ENCODE measurements at places on chromosomes 16 and 17.

DNA sequence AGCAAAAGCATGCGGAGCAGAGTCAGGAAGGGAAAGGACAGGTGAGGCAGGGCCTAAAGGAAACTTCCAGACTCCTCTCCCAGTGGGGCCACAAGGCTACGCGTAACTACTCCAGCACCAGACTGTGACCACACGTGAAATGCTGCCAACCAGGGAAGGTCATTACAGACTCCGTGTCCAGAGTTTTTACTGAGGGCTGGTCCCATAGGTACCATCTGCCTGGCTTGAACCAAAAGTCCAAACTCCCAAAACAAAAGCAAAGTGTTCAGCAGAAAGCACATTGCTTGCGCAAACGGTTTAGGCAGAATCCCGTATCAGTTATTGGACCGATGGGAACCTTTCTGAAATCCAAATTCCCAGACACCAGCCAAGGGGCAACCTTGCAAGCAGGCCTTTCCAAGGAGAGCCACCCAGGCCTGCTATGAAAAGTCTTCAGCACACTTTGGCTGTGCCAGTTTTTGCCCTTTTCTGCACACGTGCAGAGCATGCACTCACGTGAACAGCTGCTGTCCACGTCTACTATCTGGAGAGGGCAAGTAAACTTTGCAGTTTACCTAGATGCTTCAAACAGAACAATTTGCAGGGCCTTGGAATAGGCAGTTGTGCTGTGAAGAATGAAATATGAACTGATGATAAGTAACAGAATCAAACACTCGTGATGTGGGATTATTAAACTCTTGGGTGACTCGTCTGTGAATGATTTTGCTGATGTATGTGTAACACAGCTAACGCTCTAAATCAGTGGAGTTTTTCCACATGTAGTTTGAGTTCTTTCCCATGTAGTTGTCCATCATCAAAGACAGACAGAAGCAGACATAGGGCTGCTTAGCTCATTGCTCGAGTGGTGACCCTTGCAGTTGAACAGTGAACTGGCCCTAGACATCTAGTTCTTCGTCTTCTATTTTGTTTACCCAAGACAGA is 58.1 kb upstream of the CRISPLD2 start:
- DNase-seq, result no peak

GRCh38 chr16:16021988-16022682 is 72.7 kb downstream of the ABCC1 start:
- no peak for DNase-seq

GRCh38 chr17:41957031-41957868 is 9.3 kb upstream of the CNP start:
- no peak for DNase-seq

- no peak for DNase-seq
These were observed 17.7 kb downstream of the TCF25 start for GRCh38 chr16:89890886-89891657.

GRCh38 chr17:29292071-29292991 is 1.6 kb downstream of the NUFIP2 start:
- DNase-seq, result no peak

GRCh38 chr17:7382901-7383300 is 2.0 kb downstream of the TNK1 start:
- DNase-seq, result no peak

GRCh38 chr17:74635418-74635817 is 11.9 kb upstream of the CD300E start:
- no peak for DNase-seq

GRCh38 chr17:40034426-40035161 is 19.4 kb downstream of the CSF3 start:
- DNase-seq, result no peak

DNA sequence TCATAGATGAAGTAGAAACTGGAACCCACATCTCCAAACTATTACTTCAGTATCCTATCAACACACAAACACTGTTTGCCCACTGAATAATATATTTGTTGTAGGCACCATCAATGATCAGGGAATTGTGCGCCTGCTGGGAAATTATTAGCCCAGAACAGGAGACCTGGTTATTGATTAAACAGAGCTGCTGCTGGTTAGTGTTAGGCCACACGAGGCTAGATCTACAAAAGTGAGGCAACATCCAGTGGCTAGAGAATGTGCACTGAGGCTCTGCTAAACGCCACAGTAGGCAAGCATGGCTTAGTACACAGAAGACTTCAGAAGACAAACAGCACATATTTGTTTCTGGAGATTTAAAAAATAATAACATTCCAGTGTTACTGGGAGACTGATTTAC is 11.0 kb downstream of the ABHD15 start:
- no peak for DNase-seq

- DNase-seq, result no peak
These were observed 34.1 kb downstream of the VPS53 start for GRCh38 chr17:680529-680928.

DNA sequence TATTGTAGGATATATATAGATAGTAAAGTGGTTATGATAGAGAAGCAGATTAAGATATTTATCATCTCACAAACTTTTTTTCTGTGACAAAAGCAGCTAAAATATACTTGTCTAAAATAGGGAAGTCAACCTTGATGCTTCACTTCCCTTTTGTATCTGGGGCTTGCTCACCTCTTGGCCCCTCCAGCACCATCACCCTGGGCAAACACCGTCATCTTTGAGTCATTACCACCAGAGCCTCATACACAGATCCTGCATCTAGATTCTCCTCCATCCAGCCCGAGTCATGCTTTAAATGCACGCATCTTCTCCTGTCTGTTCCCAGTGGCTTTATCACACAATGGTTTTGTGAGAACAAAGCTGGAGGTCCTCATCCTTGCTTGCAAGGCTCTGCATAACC is 1062.7 kb upstream of the EEF2KMT start:
- no peak for DNase-seq

DNA sequence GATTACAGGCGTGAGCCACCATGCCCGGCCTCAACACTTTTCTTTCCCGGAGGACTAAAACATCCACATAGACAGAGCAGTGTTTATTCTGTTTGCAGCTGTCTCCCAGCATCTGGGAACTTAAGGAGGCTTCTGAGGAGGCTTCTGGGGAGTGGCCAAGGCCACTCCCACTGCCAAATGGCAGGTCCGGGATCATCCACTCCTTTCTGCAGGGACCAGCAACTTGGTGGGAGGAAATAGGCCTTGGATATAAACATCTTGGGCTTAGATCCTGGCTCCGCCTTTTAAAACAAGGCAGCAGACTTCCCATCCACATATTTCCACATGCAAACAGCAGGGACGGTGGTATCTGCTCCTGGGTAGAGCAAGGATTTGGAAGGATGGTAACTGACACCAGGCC is 14.1 kb upstream of the SPATA32 start:
- DNase-seq, result no peak

GRCh38 chr17:63086483-63087185 is 120.6 kb downstream of the TANC2 start:
- DNase-seq, result no peak

- DNase-seq, result no peak
These were observed 28.6 kb downstream of the TPPP3 start for GRCh38 chr16:67364600-67365235.

GRCh38 chr17:78979780-78980623 is at the start of gene LGALS3BP:
Gene LGALS3BP, minus strand, starts transcription at chr17:78979923. Its CDS starts 2,732 bp downstream, at chr17:78977191.
- DNase-seq, result no peak

DNA sequence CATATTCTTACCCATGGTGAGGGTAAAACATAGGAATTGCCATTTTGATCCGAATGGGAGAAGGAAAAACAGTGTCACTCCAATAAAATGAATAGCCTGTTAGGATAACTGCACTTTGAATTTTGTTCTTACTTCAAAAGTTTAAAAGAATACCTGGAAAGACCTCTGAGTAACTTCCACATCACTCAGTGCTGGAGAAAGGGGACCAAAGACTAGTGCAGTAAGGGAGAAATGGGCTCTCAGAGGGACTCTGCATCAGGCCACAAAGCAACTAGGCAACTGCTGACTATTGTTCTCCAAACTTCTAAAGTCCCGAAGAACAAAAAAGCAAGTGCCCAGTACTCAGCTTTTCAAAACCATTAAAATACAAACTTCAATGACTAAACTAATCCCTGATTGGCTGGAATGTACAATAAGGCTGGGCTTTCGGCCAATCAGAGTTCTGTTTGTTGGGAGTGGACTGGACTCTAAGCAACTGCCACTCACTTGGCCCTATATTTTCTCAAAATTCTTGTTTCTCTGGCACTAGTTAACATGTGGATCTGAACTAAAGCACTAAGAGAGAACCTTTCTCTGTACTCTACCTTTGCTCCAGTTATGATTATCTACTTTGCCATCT is 6.2 kb downstream of the DNAJC7 start:
- DNase-seq, result no peak

DNA sequence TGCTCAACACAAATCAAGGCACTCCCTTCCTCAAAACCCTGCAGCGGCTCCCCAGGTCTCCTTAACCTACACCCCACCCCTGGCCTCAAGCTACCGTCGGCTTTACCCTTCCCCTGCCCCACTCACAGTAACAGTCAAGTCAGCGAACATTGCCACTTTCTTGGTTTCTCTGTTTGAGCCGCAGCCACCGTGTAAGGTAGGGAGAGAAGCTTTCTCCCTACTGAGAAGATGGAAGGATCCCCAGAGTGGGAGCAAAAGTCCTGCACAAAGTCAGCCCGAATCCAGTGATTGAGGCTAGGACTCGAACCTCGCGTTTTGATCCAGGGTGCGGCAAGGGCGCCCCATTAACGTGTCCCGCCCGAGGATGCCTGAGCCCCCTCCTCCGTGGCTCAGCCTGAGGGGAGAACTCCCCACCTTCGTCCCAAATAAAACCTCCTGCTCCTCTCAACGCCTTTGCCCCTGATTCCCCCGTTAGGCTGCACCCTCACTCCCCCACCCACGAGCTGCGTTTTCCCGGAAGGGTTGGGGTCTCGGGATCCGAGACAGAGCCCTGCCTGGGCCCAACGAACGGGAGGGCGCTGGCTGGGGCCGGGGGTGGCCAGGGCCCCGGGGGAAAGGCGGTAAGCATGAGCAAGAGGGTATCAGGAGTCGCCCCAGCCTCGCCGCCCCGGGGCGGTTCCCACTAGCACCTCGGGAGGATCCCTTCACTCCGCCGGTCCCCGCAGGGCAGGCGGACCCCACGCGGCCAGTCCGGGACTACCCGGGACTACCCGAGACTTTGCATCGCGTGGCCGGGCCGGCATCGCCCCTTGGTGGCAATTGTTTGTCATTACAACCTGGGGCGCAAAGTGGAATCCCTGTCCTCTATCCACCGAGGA is 9.9 kb upstream of the NAGS start:
- peak; percentile 22 for DNase-seq

GRCh38 chr17:32732900-32733299 is 144.0 kb downstream of the MYO1D start:
- DNase-seq, result no peak

DNA sequence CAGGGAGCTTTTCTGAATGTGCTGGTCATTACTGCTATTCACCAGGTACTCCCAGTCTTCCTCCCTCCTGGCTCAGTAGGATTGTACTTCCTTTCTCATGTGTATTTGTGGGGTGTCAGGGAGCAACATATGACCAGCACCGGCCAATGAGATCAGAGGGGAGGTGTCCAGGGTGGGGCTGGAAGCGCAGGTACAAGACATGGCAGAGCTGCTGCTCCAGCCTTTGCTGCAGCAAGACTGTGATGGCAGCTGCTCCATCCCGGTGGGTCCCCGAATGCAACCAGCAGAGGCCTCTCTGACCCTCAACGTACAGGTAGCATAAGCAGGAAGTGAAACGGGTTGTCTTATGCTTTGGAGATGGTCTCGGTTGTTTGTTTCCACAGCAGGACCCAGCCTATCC is 53.8 kb upstream of the CACNG5 start:
- no peak for DNase-seq

GRCh38 chr17:27491713-27492190 is 35.5 kb downstream of the KSR1 start:
- DNase-seq, result no peak

DNA sequence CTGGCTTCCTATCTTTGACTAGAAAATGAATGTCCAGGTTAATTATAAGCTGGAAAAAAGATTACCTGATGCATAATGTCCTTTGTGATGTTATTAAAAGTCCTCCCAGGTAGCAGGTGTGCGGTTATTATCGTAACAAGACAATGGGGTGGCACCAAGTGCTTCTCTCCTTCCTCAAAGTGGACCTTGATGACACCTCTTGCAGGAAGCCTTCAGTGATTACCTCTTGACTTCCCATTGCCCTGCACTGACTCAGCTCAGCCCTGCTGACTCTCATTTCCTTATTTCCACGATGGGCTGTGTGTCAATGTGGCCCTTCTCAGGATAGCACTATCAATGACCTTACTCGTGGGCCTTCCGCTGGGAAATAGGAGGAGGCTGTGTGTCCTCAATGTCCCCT is 477.4 kb upstream of the CCL2 start:
- DNase-seq, result no peak

DNA sequence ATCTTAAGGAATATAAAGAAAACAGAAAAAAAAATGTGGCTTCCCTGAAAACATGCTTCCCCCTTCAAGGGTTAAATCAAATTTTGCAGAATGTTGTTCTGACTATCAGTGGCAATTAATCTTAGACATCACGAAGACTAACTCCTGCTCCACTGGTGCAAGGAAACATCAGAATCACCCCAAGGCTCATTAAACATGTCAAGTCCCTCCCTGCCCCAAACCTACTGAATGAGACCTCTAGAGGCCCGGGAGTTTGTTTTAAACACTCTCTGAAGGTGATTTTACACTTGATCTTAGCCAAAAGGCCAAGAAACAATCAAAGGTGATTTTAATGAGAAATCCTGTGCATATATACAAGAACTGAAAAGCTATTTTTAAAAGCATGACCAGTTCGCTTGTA is 18.3 kb downstream of the PSME3IP1 start:
- DNase-seq, result no peak

- no peak for DNase-seq
These were observed 58.0 kb upstream of the EFCAB3 start for GRCh38 chr17:62322313-62322712.

DNA sequence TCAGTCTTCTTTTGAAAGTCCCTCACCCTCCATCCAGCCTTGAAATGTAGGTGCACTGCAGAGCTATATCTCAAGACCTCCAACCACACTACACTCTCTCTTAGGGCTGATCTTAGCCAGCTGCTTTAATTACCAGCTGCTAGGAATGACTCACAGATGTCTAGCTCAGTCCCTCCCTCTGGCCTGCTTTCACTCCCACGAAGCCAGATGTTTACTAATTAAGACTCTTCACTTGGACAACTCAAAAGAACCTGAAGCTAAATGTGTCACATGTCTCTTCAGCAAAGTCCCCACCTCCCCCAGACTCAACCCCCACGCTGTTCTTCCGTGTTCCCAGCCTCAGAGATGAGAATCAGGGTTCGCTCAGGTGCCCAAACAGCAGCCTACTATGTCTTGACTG is 2.6 kb downstream of the GTF3C1 start:
- no peak for DNase-seq

All from KG1 (cell line).